ENCODE measurements at places on chromosomes 11 and 22.

DNA sequence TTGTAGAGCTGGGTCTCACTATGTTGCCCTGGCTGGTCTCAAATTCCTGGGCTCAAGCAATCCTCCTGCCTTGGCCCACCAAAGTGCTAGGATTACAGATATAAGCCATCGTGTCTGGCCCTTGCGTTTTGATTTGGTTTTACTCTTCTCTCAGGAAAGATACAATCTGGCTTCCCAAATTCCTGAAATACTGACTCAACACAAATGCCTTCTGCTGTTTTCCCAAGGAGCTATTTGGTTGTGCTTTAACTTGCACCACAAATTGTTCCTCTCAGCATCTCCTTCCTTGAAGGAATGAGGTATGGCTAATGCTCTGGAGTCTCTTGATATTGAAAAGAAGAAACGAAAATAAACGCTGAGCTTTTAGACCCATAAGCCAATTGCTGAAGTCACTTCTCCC lies 110.0 kb upstream of the PAX6 start:
- no peak for DNase-seq

DNA sequence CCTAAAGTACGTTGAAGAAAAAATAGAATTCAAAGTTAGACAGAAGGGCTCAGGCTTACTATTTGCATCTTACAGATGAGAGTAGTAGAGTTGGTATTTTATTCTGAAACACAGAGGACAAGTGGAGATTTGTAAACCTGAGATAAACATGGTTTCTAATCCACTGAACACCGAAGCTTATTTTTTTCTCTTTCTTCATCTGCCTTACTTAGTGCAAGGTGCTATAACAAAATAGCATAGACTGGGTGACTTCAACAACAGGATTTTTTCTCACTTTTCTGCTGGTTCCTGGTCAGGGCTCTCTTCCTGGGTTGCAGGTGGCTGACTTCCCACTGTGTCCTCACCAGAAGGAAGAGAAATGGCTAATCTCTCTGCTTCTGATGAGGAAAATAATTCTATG lies 2.1 kb upstream of the HBG1 start:
- no peak for DNase-seq

DNA sequence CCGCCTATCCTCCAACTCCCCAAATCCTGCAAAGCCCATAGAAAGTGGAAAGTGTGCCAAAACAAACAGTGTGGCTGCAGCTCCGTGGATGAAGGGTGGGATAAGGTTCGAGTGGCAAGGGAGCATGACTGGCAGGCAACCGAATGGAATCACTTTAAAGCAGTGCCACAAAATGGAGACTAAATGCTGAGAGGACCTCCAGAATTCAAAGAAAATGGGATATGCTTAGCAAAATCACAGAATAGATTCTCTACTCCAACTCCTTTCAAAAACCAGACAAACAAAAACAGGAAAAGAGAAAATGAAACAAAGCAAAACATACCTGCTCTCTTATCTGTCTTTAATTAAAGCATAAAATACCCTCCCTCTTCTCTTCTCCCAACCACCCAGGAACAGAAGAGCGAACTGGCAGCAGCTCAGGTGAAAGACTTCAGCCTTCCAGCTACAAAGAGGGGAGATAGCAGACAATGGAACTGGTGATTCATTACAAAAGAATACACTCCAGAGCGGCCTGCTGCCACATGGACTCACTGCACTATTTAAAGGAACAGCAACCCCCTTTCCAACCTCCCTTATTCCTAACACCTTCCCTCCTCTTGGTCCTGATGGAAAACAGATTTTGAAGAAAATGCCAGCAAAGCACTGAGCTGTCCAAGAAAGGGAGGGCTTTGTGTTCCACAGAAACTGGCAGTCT lies 118.5 kb downstream of the APOL5 start:
- DNase-seq, result no peak

DNA sequence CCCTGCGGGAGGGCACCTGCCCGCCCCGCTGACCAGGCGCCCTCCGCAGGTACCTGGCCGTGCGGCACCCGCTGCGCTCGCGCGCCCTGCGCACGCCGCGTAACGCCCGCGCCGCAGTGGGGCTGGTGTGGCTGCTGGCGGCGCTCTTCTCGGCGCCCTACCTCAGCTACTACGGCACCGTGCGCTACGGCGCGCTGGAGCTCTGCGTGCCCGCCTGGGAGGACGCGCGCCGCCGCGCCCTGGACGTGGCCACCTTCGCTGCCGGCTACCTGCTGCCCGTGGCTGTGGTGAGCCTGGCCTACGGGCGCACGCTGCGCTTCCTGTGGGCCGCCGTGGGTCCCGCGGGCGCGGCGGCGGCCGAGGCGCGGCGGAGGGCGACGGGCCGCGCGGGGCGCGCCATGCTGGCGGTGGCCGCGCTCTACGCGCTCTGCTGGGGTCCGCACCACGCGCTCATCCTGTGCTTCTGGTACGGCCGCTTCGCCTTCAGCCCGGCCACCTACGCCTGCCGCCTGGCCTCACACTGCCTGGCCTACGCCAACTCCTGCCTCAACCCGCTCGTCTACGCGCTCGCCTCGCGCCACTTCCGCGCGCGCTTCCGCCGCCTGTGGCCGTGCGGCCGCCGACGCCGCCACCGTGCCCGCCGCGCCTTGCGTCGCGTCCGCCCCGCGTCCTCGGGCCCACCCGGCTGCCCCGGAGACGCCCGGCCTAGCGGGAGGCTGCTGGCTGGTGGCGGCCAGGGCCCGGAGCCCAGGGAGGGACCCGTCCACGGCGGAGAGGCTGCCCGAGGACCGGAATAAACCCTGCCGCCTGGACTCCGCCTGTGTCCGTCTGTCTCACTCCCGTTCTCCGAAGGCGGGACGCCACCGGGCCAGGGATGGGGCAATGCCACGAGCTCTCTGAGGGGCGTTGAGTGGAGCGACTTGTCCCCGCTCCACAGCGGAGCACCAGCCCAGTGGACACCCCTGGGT lies 1.8 kb downstream of the GALR3 start:
- peak; percentile 64 for DNase-seq

GRCh38 chr11:67498544-67498972 lies 6.6 kb downstream of the PITPNM1 start:
- DNase-seq, result no peak

All from activated CD8-positive, alpha-beta memory T cell treated with anti-CD3 and anti-CD28 coated beads for 24 hours (primary cell).